ENCODE measurements at places on chromosomes 1 and 21.

- no peak for DNase-seq
These were observed 44.4 kb downstream of the VAV3 start for GRCh38 chr1:107920561-107920960.

DNA sequence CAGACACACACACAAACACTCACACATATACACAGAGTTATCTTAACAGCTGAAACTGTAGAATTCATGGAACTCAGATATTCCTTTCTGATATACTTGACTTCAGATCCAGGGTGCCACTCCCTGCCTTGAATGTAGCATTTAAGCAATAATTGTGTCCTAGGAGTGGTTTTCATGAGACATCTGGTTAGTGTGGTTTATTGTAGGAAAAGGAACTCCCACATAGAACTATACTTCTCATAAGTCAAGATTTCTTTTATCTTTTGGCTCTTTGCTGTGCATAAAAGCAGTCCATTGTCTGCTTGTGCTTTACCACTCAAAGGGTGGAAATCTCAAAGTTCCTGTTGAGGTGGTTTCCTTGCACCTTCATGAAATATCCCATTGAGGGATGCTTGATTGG lies 272.6 kb upstream of the SGIP1 start:
- no peak for DNase-seq

- no peak for DNase-seq
These were observed 17.1 kb upstream of the CCDC190 start for GRCh38 chr1:162878000-162878596.

DNA sequence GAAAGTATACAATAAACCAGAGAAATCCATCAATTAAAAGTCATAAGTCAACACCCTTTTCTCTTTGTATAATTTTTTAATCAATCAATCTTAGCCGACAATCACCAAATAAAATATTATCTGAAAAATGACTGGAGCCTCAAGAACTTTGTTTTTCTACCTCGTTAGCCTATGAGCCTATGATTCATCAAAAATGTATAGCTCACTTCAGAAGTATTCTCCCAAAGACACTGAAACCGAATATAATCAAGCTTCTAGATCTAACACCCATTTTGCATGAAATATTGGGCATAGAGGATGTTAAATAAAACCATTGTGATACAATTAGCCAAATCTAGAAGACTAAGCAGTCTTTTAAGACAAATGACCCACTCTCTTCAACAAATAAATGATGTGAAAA lies 17.8 kb upstream of the RSBN1 start:
- no peak for DNase-seq

GRCh38 chr1:65264197-65264929 lies 45.0 kb upstream of the DNAJC6 start:
- DNase-seq = no peak

GRCh38 chr1:192550922-192551534 lies 24.5 kb upstream of the RGS1 start:
- no peak for DNase-seq

DNA sequence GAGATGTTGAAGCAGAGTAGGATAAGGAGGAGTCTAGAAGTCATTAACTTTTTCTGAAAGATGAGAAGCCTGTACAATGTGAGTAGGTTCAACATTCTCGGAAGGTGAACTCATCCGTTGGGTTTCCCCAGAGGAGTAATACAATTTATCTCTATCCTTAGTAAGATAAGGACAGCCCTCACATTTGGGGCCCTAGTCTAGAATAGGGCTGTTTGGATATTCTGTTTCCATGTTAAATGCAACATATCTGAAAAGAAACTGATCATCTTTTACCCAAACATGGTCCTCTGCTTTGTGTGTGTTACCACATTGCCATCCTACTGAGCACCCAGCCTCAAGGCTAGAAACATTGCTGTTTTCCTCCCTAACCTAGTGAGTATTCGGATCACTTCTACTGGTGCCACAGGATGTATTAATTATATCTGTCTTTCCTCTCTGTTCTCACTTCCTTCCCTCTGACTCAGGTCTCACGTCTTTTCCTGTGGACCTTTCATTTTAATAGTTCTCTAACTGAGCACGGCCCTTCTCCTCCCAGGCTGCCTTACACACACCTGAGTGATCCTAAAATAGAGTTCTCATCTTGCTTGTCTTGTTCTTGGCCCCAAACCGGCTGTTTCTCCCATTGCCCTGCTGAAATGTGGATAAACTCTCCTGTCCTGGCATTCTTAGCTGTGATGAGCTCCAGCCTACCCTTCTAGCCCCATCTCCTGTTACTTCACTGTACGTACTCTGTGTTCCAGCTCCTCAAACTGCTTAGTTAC lies 91.7 kb downstream of the CDC14A start:
- no peak for DNase-seq

DNA sequence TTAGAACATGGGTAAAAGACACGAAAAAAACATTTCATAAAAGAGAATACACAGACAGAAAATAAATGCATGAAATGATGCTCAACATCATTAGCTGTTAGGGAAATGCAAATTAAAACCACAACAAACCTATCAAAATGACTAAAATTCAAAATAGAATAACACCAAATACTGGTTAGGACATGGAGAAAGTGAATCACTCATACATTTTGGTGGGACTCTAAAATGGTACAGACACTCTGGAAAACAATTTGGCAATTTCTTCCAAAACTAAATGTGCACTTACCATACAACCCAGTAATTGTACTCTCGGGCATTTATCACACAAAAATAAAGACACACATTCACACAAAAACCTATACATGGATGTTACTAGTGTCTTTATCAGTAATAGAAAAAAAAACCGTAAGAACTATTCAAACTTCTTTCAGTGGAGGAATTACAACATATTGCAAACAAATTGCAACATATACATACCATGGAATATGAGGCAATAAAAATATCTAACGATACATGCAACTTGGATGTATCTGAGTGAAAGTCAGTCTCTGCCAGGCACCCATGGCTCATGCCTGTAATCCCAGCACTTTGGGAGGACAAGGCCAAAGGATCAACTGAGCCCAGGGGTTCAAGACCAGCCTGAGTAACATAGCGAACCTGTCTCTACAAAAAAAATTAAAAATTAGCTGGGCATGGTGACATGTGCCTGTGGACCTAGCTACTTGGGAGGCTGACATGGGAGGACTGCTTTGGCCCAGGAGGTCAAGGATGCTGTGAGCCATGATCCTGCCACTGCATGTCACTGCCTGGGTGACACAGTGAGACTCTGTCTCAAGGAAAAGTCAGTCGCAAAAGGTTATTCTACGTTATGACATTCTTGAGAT lies 19.6 kb downstream of the HSF2BP start:
- no peak for DNase-seq

Data from stimulated activated CD8-positive, alpha-beta memory T cell treated with anti-CD3 and anti-CD28 coated beads, Interleukin-7, amount 100 ng/mL, for 4 hours (primary cell).